ENCODE measurements at places on chromosomes 7 and 10.

- DNase-seq: peak; percentile 77
These were observed 6.5 kb downstream of the ASB13 start for GRCh38 chr10:5659702-5660528.

DNA sequence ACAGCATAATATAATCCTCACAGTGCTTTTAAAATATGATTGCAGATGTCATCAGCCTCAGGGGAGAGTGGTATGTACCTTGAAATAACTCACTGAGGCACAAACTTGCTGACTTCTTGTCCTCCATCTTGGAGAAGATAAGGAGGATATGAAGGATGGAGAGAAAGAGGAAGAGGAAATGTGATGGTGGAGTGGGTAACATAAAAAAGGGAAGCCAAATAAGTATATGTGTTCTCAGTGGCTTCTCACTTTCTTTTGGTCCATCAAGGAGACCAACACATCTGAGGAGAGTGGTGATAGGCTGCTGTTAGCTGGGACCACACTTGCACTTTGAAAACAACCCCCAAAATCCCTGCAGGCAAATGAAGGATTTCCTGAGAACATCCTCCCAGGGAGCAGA is 21.6 kb upstream of the ZNF37A start:
- DNase-seq: no peak

GRCh38 chr10:47379901-47380300 is 4.2 kb downstream of the ZNF488 start:
- peak; percentile 18 for DNase-seq

GRCh38 chr7:135900065-135900546 is 77.1 kb downstream of the MTPN start:
- DNase-seq: no peak

DNA sequence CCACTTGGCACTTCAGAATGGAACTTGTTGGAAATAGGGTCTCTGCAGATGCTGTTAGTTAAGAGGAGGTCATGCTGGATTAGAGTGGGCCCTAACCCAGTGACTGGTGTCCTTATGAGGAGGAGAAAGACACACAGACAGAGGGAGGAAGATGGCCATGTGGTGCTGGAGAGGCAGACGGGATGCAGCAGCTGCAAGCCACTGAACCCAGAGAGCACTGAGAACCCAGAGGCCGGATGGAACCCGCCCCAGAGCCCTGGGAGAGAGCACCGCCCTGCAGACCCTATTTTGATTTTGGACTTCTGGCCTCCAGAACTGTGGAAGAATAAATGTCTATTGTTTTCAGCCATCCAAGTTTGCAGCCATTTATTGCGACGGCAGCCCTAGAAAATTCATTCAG is 58.0 kb upstream of the EBF3 start:
- no peak for DNase-seq

DNA sequence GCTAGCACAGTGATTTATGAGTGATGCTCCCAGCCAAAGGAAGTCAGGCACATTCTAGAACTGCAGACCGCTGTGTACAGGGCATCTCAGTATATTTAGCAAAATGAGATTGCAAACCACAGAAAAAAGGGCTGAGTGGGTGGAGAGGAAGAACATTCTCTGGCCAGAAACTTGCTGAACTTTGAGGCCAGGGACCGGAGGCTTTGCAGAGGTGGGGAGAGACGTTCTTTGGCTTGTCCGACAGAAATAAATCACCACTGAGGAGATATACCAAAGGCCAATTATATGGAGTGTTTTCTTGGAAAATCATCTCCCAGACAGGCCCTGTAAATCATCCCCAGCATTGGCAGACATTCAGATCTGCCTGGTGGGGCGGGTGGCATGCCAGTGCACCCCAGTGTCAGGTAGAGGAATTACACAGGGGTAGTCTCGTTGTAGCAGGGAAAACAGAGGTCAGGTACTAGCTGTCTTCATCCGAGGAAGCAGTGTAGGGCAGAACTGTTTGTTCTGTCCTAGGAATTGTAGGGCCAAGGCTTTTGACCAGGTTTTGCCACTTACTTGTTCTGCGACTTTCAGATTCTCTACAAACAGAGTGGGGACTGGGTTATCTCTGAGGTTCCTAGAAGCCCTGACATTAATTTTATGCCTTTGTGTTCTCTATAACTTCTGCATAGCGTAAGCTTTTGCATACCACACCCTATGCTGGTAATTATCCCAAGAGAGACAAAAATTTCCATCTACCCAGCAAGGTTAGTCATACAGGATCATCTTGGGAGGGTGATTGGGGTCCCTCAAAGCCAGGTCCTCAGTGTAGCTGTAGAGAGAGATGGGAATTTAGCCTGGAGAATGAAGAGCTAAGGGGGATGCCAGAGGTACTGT is 655.6 kb downstream of the LRMDA start:
- DNase-seq: peak; percentile 83

GRCh38 chr10:49736564-49737113 is 25.5 kb downstream of the OGDHL start:
- DNase-seq: no peak

Data from ureter (tissue), 1 donor.